HepG2 (cell line): ENCODE measurements at places on chromosomes 16 and 17. TPM values are rescaled to one million over a fixed set of nuclear protein-coding genes. Genes with fewer than 3 reads are reported as not detected.

SMTNL2 gene
- total RNA-seq, result 5.1 and 5.8 TPM in 2 replicates

ENO3 gene
- total RNA-seq, result 59.8 and 68.2 TPM in 2 replicates

WNT3 gene
- 6.4 and 8.5 TPM in 2 replicates for total RNA-seq

ASPHD1 gene
- total RNA-seq, result 15.6 and 19.7 TPM in 2 replicates

SLC7A6OS gene
- 21.5 and 21.6 TPM in 2 replicates for total RNA-seq

ANKS4B gene
- 30.0 and 37.7 TPM in 2 replicates for total RNA-seq

PABPN1L gene
- not detected in 2 replicates for total RNA-seq

TMEM114 gene
- not detected in 2 replicates for total RNA-seq

DNA sequence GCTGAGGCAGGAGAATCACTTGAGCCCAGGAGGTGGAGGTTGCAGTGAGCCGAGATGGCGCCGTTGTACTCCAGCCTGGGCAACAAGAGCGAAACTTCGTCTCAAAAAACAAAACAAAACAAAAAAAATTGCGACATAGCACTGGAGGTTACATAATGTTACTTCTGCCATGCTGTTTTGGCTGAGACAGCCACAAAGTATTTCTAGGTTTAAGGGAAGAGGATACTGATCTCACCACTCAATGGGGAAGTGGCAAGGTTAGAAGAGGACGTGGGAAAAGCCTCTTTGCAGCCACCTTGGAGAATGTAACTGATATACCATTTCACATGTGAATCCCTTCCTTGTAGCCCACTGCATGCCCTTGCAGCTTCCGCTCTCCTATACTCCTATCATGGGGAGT, 131.2 kb upstream of the NLRP1 start:
- no peak for DNase-seq

GRCh38 chr17:14471052-14471451, 170.2 kb downstream of the HS3ST3B1 start:
- DNase-seq, result peak; percentile 89

GRCh38 chr17:27485716-27486495, 29.7 kb downstream of the KSR1 start:
- no peak for DNase-seq

GRCh38 chr17:32445497-32445896, 1.2 kb downstream of the PSMD11 start:
- DNase-seq, result no peak

DNA sequence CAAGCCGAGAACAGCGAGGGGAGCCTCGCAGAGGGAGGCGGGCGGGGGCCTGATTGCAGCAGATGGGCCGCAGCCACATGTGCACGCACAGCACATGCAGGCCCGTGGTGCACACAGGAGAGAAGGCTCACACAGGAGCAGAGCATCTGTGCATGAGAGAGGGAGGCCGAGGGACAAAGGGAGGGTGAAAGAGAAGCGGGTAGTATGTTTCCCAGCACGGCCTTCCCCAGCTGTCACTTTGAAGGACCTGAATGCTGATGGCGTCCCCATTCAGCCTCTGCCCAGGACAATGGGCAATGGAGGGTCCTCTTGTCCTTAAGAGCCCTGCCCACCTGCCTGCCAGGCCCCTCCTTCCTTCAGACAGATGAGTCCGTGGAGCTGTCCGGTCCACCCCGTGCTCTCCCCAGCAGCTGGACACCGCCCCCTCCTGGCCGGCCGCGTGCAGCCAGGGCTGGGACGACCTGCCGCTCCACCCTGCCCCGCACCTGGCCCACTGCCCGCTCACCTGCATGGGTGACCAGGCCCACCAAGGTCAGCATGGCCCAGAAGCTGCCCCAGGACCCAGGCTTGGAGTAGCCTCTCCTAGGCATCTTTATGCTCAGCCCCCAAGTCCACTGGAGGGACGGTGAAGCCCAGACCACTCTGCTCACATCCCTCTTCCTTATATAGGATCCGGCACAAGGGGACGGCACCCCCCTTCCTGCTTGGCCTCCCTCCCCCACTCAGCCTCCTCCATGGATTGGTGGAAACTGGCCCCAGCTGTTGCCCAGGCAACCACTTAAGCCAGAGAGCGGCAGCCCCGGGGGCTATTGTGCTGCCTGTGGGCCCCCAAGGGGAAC, at the start of gene BTBD17:
Gene BTBD17, minus strand, starts transcription at position 639 of the 839 bp plus-strand sequence. Its CDS starts 49 bp downstream, at position 590.
- peak; percentile 30 for DNase-seq

DNA sequence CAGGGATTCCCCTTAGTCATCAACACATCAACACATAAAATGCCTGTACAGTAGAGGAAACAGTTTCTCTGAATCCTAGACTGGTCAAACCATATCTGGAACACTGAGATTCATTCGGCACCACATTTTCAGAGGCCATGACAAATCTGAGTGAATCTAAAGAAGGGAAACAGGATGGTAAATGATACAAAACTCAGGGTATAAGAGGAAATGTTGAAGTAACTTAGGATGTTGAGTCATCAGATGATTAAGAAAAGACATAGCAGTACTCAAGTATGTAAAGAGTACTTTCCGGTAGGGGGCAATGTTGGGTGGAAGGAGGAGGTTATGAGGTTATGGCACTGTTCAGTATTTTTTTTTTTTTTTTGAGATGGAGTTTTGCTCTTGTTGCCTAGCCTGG, 358.5 kb upstream of the PMFBP1 start:
- no peak for DNase-seq

- no peak for DNase-seq
Observed at GRCh38 chr17:51050291-51051033, 70.2 kb downstream of the SPAG9 start.

GRCh38 chr16:86354641-86355513, 155.4 kb upstream of the FOXF1 start:
- DNase-seq, result no peak

GRCh38 chr17:73765824-73766563, 121.7 kb upstream of the SDK2 start:
- DNase-seq, result no peak

DNA sequence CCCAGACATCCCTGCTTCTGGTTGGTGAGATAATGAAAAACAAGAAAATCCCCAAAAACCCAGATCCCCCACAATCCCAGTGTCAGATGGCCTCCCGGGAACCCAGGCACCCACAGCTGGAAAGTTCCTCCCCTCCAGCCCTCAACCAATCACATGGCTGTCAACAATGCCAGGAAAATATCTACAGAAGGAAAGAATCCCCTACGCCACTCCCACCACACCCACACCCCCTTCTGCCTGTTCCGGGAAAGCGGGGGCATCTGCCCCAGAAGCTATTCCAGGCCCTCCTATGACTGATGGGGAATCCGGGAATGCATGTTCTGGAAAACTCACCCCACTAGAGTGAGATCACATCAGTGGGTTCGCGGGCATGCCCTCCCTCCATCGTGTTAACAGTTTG, 1.8 kb downstream of the TMEM95 start:
- DNase-seq, result no peak

- DNase-seq, result no peak
Observed at GRCh38 chr17:79937391-79938335, 98.0 kb downstream of the TBC1D16 start.

DNA sequence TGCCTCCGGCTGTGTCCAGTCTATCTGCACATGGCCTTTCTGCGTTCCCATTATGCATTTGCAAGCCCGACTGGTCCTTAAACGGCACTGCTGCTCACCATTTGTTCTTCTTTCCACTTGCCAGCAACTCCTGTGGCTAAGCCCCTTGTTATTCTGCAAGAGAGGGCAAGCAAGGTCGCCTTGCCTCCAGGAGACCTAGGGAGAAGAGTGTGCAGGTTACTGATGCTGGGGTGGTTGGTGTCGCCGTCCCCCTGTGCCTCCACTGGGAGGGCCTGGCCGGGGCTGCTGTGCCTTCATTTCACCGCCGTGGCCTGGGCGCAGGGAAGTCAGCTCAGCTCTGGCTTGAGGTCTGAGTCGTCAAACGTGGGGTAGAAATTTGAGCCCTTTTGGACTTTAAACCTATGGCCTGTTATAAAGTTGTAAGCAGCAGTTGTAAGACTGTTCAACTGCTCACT, 12.7 kb downstream of the SLC6A4 start:
- DNase-seq, result peak; percentile 67

DNA sequence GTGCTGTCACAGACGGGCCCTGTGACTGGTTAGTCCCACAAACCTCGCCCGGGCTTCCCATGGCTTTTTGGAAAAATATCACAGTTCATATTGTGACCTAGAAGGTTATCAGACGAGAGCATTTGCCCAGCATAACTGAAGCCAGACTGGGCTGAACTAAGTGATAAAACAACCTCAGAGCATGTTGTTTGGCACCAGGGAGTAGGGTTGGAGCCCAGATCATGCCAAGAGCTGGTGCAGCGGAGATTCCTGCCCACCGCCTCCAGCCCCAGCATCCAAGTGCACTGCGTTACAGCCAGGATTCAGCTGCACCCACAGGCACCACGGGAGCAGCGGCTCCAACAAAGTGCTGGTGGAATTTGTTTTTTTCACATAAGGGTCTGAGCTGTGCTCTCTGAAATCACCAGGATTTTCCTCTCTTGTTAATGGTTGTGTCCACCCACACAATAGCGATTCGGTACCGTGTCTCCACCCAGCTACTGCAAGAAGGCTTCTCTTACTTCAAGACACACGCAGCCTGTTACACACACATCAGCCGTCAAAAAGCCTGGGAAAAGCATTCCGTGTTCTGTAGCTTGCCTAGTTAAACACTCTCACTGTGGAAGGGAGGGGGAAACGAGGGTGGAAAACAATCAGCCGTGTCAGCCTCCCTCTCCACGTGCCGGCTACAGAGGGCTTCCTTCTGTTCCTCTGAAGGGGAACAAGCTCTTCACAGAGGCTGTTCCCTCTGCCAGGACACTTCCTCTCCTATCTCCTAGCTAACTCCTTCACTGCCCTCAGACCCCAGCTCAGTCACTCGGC, 273.8 kb downstream of the C16orf95 start:
- DNase-seq, result no peak

- DNase-seq, result no peak
Observed at GRCh38 chr16:28193530-28194423, 18.0 kb downstream of the XPO6 start.

DNA sequence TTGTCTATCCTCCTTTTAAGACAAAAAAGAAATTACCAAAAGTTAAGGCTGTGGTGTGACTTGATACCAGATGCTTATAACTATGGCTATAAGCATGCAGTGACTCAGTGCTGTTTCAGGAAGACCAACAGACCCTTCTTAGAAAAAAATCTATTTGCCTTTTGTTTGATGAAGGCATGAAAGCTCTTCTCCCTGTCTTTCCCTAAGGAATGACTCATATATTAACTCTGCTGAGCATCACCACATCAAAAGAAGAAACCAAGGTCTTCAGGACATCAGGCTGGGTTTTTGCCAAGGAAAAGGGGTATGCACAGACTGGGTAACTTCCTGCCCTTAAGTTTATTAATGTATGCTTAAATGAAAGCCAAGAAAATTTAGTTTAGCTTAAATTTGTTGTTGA, 47.1 kb downstream of the VMP1 start:
- DNase-seq, result peak; percentile 95

DNA sequence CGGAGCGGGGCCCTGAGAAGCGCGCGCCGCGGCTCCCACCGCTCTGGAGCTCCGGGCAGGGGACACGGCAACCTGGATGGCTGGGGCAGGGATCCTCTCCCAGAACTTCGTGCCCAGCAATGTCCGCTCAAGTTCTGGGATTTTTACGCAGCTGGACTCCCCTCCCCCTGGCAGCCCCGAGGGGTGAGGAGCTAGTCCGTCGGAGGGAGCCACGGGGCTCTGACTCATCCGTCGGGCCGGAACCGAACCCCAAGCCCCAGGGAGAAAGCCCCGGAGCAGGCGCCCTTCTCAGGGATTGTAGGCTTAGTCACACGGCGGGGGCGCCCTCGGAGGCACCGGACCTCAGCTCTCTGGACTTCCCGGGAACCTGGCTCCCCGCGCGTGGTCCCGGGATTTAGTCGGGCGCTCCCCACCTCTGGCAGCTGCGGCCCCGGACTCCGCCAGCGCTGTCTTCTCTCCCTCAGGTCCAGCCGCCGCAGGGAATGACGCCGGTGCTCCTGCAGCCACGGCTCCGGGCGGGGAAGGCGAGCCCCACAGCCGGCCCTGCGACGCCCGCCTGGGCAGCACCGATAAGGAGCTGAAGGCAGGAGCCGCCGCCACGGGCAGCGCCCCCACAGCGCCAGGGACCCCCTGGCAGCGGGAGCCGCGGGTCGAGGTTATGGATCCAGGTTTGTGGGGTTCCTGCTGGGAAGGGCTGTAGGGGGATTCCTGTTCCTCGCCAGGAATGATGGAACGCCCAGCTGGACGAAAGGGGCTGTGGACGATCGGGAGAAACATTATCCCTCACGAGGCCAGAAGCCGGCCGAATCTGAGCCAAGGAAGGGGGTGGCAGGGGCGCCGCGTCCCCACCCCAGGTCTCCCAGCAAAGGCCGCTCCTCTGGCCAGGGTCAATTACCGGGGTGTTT, 830 bp downstream of the SPHK1 start:
- DNase-seq, result peak; percentile 39

DNA sequence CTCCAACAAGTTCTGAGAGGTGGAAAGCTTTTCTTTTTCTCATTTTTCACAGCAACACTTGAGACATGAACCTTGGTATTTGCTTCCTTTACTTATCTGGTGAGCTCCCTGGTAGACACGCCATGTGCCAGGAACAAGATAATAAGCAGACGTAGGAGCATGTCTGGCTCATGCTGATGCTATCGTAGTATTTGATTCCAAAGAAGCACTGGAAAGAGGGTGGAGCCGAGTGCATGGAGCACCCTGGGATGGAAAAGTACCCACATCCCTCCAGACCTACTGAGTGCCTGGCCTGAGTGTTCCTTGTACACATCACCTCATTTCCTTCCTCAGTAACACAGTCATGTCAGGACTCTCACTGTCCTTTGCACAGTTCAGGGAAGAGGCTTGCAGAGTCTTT, 231.0 kb downstream of the CBLN1 start:
- DNase-seq, result no peak

- DNase-seq, result no peak
Observed at GRCh38 chr17:1961189-1961588, 63.9 kb downstream of the RTN4RL1 start.

- DNase-seq, result no peak
Observed at GRCh38 chr17:45868276-45868675, 23.6 kb downstream of the SPPL2C start.

DNA sequence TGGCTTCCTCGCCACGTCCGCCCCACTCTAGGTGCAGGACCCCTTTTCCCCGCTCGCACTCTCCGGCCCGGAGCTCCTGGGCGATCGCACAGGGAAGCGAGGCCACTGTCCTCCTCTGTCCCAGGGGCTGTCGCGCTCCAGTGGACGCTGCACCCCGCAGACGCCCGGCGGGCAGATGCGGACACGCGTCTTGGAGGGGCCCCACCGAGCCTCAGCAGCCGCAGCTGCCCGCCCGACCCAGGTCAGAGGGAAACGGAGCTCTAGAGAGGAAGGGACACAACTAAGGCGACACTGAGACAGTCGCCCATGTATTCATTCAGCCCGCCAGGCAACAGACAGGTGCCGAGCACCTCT, 726 bp upstream of the SLC13A5 start:
- no peak for DNase-seq

DNA sequence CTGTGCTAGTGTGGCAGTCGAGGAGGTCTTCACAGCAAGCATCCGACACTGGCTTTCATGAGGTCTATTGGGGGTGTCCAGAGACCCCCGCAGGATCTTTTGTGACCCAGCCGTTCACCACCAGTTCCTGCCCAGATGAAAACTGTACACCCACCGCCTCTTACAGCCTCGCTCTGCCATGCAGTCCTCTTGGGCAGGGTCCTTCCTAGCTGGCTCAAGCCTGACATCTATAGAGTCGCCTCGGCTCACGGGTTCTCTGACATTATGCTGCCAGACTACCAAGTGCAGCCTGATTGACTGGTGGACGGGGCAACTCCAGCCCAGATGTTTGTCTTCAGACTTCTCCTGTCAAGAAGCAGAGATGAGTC, 14.6 kb upstream of the CLEC10A start:
- DNase-seq, result no peak
